Urothelium cell line (cell line): ENCODE measurements at places on chromosomes 6 and 20.

GRCh38 chr6:52209770-52210169 lies 23.6 kb downstream of the IL17A start:
- no peak for DNase-seq

- DNase-seq, result no peak
Measured at GRCh38 chr6:39276379-39276995, 37.7 kb downstream of the KCNK17 start.

DNA sequence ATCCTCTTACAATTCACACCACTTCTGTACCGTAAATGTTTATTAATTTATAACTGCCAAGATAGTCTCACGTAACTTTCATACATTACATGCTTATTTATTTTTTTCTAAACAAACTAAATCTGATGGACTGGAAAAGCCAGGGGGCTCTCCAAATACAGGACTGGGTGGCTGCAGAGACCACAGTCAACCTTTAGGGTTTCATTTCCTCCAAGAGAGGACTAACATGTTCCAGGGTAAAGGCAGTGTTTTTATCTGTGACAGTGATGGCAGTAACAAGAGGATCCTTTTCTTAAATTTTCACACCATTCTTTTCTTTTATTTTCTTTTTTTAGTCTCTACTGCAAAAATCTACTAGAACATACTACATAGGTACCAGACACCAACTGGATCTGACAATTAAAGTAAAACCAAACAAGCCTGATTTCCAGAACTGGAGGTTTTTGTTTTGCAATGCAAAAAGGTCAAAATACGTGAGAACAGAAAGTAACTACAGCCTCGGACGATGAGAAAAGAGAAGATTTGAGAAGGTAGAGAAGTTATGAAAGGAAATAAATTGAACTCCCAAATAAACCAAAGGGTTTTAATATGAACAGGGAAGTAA lies 1.2 kb downstream of the LMBRD1 start:
- DNase-seq, result no peak

GRCh38 chr6:121584586-121585369 lies 149.3 kb downstream of the GJA1 start:
- no peak for DNase-seq

- DNase-seq, result no peak
Measured at GRCh38 chr6:40392589-40392988, 194.6 kb downstream of the LRFN2 start.

DNA sequence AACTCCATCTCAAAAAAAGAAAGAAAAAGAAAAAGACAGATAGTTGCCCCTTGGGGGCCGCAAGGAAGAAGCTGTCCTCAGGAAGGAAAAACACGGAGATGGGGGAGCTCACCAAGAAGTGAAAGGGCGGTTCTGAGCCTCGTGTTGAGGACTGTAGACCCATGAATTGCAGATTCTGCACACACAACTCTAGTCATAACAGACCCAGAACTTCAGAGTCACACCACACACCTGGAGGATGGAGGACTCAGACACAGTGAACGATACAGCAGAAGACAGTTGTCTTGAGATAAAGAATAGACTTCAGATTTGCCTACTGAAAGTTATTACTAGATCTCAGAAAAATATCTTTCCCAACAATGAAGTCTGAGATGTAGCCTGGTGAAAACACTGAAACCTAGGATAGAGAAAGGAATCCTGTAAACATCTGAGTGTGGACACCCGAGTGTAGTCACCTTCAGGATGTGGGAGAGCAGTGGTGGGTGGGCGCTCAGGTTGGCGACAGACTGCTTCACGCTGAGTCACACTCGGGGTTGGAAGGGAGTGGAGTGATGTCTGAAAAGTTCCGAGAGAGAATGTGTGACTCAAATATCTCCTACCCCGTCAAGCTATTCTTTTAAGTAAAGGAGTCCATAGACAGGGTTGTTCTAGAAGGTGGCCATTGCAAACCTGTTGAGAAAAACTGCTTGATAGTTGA lies 88.1 kb downstream of the MAP3K4 start:
- DNase-seq, result peak; percentile 75

DNA sequence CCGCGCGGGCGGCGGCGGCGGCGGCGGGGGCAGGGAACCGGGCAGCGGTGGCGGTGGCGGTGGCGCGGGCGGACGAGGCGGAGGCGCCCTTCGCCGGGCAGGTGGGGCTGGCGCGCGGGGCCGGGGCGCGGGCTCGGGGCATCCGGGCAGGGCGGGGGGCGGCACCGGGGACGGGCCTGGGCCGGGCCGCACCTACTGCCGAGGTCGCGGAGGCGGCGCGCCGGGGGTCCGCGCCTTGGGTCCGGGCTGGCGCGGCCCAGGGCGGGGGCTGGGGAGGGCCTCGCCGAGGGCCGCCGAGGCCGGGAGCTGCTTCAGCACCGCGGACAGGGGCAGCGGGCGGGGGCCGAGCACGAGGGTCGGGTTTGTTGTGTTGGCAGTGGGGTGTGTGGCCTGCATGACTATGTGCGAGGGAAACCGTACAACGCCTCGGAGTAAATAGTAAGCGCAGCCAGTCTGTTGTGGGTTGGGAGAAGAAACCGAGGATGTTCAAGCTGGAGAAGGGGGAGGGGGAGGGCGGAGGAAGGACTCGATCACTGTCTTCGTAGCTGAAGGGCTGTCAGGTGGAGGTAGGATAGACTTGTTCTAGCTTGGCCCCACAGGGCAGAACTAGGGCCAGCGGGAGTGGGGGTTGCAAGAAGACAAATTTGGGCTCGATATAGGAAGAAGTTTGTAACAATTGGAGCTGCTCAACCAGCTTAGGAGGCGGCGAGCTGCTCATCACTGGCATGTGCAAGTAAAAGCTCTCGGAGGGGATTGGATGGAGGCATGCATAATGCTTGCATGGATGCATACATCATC lies 593 bp downstream of the MMP24 start:
- DNase-seq, result peak; percentile 84

DNA sequence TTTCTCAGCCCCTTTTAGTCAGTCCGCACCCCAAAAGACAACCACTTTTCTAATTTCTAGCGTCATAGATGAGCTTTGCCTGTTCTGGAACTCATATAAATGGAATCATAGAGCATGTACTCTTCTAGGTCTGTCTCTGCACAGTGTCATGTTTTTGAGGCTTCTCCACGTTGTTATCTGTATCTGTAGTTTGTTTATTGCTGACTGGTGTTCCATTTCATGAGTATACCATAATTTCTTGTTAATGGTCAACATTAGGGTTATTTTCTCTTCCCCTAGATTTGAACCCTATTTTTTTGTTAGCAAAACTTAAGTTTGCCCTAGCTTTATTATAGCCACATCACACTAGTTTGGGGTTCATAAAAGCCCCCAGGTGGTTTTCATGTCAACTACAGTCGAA lies 16.2 kb upstream of the SGK2 start:
- DNase-seq, result no peak

DNA sequence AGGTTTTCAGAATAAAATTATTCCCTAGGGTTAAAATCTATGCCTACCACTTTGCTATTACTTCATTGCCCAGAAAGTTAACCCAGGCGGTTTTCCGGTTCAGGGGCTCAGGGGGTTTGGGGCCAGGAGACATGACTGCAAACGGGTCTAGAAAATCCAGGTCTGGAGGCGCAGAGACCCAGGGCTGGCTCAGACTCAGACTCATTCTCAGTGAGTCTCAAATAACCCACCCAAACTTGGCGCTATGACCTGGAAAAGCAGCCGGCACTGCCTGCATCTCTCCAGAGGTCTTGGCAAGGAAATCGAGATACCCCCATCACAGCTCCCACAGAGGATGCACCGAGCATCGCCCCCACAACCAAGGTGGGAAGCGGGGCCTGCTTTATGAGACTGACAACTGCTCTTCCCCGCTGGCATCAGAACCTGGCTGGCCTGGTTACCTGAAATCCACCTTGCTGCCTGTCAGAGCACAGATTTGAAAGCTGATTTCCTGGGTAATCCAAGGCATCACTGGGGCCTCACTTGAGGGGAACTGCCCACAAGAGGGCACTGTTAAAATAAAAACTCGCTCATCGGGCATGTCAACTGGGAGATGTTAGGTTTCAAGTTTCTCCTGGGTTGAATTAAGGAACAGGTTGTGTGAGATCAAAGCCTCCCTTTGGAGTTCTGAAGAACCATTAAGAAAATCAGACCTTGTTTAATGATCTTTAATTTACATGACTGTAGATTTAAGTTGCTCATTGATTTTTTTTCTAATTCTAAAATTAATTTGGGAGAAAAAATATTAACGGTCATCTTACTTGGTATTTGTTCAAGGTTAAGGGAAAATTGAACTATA lies 55.1 kb downstream of the KIF16B start:
- peak; percentile 68 for DNase-seq

DNA sequence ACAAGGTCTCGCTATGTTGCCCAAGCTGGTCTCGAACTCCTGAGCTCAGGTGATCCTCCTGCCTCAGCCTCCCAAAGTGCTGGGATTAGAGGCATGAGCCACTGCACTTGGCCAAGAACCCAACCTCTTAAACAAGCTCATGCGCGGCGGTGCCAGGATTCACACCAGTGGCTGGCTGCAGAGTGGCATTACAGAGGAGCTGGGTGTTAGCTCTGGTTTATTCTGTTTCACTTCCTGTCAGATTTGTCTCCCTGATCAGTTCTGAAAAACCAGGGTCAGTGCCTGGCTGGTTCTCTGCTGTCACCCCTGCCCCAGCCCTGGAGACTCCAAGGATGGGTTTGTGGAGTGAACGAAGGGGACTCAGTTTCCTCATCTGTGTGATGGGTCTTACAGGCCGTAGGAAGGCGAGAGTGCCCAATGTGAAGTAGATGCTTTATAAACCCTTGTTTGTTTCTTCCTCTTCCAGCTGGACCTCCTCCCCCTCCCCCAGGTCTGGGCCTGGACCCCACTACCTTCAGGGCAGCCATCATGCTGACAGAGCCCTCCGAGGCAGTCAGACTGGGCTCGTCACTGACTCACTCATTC lies 63.4 kb downstream of the UBE2V1 start:
- no peak for DNase-seq

DNA sequence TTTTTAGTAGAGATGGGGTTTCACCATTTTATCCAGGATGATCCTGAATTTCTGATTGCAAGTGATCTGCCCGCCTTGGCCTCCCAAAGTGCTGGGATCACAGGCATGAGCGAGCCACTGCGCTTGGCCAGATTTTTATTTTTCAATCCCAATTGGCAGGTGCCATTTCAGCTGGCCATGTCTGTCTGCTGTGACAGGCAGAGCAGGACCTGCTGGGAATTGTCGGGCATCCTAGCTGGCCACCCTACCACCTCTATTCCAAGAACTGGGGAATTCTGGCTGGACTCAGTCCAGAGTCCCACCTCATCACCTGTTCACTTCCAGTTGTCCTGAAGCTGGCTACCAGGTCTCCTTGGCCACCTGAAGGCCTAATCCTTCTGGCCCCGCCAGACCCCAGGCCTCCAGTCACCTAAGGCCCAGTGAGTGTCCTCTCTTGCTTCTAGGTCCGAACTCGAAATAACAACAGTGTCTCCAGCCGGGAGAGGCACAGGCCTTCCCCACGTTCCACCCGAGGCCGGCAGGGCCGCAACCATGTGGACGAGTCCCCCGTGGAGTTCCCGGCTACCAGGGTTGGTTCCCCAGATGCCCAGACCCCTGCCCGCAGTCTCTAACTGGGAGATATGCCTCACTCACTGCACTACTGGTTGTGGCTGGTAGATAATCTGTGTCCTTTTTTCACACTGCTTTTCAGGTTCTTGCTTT lies 24.0 kb downstream of the DNMT3B start:
- DNase-seq, result no peak

DNA sequence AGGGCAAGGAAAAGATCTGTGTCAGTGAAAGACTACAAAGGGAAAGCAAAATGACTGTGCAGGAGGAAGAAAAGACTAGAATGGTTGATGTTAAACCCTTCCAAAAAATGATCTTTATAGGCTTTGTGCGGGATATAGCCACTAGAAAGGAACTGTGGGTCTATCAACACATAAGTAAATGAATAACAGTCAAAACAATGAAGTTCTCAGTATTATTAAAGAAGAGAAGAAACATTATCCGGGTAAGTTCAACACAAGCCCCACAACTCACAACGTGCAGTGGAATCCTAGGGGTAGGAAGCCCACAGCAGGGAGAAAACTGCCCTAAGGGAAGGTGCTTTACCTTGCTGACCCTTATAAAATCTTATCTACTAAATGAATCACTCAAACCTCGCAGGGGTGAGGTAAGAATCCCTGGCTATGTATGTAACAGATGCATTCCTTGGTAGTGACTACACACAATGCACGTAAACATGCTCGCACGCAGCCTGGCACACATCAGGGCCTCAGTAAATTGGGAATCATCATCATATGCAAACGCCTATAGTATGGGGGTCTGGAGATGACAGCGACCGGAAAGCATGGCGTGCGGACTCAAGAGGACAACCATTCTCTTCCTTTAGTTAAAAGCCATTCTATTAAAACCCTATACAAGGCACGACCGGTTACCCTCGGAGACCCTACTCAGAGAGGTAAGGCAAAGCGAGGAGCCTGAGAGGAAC lies 11.3 kb downstream of the TFAP2A start:
- DNase-seq, result peak; percentile 40

- peak; percentile 36 for DNase-seq
Measured at GRCh38 chr6:42131531-42131930, 10.9 kb downstream of the C6orf132 start.

DNA sequence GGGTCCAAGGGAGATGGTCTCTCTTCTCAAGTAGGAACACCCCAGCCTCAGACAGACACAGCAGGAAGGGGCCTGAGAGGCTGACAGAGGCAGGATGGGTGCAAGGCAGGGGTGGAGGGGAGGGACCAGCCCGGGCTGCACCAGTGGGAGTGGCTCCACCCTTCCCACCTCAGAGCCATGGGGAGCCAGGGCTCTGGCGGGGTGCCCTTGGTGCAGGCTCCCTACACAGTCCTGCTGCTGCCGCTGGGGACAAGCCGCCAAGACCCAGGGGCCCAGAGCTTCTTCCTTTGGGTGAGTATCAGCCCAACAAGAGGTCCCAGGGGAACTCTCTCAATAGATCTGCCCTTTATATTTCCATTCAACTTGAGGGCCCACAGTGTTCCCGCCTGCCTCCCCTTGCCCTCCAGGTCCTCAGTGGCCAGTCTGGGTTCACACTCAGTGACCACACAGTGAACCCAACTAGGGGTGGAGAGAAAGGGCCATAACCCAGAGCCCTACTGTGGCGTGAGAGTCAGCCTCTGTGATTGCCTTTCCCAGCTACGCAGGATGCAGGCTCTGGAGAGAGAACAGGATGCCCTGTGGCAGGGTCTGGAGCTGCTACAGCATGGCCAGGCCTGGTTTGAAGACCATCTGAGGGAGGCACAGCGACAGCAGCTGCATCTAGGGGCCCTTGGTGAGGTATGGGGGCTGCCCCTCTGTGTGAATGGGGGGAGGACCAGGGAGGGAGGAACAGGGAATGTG lies 592 bp downstream of the SAPCD1 start:
- no peak for DNase-seq

- peak; percentile 87 for DNase-seq
Measured at GRCh38 chr20:59518881-59519706, 85.2 kb upstream of the PHACTR3 start.

GRCh38 chr6:112649853-112650252 lies 302.7 kb downstream of the RFPL4B start:
- DNase-seq, result no peak
